ENCODE measurements at places on chromosomes 7 and 10. TPM values are rescaled to one million over a fixed set of nuclear protein-coding genes. Genes with fewer than 3 reads are reported as not detected.

Gene FAM25C
- not detected for total RNA-seq

Gene ABCB4
- total RNA-seq = 2.6 TPM

Gene GALNT17
- 29.4 TPM for total RNA-seq

Gene TUBAL3
- 2.5 TPM for total RNA-seq

Gene FAM241B
- total RNA-seq = 17.6 TPM

Gene ZNF485
- total RNA-seq = 10.0 TPM

Gene LCOR
- total RNA-seq = 40.0 TPM

Gene SLC16A12
- total RNA-seq = 1.9 TPM

Gene C7orf57
- total RNA-seq = 12.3 TPM

Gene CDNF
- total RNA-seq = 10.0 TPM

Gene COL26A1
- 0.94 TPM for total RNA-seq

Gene KLF14
- 1.5 TPM for total RNA-seq

Gene EPHB6
- total RNA-seq = 52.0 TPM

Gene RHEB
- total RNA-seq = 74.6 TPM

Gene EMX2
- 1.9 TPM for total RNA-seq

Gene RBP3
- not detected for total RNA-seq

Gene IKZF5
- total RNA-seq = 18.8 TPM

Gene ZNF736
- 56.3 TPM for total RNA-seq

Gene PRTFDC1
- total RNA-seq = 1.2 TPM

Gene NKX6-2
- total RNA-seq = 20.1 TPM

Gene IFT22
- 47.4 TPM for total RNA-seq

Gene LIPK
- not detected for total RNA-seq

Gene PRLHR
- 0.12 TPM for total RNA-seq

Gene OR6B1
- total RNA-seq = 1.4 TPM

Gene AKR1C8
- total RNA-seq = 7.5 TPM

Gene OPALIN
- not detected for total RNA-seq

All from testis (tissue), 5 donors.